ENCODE measurements at places on chromosomes 4 and X.
A peak's percentile ranks its signal among the peaks of the same experiment; 100 is the strongest.

- peak; percentile 59 for DNase-seq
Measured at GRCh38 chr4:40629401-40630334, at the start of gene RBM47. Gene RBM47, minus strand, starts transcription at chr4:40629864. Its CDS starts 190,971 bp downstream, at chr4:40438893.

GRCh38 chr4:111847296-111848008 lies 297.8 kb upstream of the FAM241A start:
- DNase-seq: no peak

- DNase-seq: no peak
Measured at GRCh38 chrX:86192827-86193226, 44.6 kb downstream of the DACH2 start.

- DNase-seq: no peak
Measured at GRCh38 chr4:176781739-176782100, 11.0 kb downstream of the VEGFC start.

GRCh38 chr4:24855741-24856140 lies 57.1 kb downstream of the CCDC149 start:
- no peak for DNase-seq

GRCh38 chr4:60780874-60781273 lies 419.3 kb upstream of the ADGRL3 start:
- DNase-seq: no peak

- peak; percentile 32 for DNase-seq
Measured at GRCh38 chr4:42656679-42656943, 294 bp downstream of the ATP8A1 start.

DNA sequence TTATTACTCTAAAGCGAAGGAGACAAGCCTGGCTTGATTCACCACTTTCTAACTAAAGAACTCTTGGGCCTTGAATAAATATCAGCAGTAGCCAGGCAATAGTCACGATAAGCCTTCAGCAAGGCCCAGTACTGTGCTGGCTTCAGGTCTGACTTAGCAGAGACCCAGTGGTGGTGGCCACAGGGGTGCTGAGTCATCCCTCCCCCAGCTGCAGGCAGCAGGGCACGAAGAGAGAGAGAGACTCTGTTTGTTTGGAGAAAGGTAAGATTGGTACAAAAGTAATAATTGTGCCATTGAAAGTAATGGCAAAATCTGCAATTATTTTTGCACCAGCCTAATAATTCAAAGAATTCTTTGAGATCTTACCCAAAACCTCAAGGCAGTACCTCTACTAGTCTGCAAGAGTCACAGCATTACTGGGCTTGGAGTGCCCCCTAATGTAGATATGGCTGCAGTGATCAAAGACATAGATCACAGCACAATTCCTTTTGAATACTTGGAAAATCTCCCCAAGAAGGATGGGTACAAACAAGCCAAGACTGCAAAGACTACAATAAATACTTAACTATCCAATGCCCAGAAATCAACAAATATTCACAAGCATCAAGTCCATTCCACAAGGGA lies 159.5 kb upstream of the USP38 start:
- peak; percentile 26 for DNase-seq

- DNase-seq: no peak
Measured at GRCh38 chr4:183435803-183436202, 8.6 kb upstream of the CDKN2AIP start.

DNA sequence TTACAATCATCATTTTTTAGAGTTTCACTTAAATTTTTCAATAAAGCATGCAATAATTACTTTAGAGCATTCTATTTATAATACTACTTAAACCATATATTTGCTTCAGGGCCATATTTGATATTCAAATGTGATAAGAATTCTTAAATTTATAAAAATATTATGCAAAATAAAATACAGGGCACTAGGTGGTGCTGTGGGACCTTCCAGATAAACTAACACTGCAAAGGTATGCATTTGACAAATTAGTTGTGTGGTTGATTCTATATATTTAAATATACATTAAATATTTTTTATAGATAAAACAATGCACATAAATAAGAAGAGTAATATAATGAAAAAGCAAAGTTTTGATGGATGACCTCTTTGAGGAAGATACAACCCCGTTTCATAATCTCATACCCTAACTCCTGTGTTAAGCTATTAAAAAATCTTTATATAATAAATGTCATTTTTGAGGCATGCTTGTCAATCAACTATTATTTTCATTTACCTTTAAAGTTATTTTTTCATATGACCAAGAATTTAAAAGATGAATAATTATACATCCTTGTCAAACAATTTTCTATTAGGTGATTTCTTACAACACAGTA lies 128.4 kb downstream of the REELD1 start:
- peak; percentile 11 for DNase-seq

DNA sequence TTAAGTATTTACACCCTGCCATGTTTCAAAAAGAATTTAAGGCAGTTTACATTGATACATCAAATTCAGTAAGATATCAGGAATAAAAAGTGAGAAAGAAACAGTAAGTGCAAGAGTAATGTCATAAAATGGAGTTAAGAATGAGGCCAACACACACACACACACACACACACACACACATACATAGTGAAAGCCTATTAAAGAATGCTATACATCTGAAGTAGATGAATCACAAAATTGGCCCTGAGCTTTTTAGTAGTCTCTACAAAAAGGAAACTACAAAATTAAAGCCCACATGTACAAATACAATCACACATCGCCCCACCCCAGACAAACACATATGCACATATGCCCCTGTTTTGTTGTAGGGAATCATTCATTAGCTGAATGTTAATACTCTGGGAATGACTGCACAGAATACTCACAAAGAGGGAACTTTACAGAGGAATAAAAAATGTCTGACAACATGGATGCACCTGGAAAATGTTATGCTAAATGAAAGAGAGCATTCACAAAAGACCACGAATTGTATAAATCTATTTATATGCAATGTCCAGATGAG lies 428.8 kb downstream of the IL15 start:
- no peak for DNase-seq

- no peak for DNase-seq
Measured at GRCh38 chr4:35163168-35163567, 1081.1 kb downstream of the ARAP2 start.

- peak; percentile 57 for DNase-seq
Measured at GRCh38 chr4:112234952-112235609, 3.5 kb downstream of the AP1AR start.

DNA sequence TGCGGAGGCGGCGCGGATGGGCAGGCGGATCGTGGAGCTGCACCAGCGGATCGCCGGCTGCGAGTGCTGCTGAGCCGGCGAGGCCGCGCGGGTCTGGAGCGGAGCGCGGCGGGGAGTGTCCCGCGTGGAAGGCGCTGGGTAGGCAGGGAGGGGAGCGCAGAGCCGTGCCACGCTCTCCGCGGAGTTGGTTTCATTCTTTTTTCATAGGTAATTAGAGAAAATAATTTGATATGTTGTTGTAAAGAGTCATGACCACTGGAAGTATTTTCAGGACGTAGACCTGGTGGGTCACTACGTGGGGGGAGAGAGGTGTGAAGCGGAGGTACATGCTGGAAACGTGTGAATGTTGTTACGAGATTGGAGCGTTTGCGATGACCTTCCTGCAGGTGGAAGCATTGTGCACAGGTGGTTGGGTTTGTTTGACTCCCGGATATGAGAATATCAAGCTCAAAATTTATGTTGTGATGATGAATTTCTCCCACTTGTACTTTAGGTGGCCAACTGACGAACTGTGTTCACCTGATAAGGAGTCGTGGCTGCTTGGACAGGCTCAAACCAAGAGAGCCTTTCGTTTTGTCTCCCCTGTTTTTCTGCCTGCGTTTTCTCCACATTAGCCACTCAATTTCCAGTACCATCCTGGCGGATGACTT lies 19.1 kb upstream of the S100P start:
- no peak for DNase-seq

- DNase-seq: no peak
Measured at GRCh38 chr4:97235521-97235920, 907.8 kb downstream of the STPG2 start.

DNA sequence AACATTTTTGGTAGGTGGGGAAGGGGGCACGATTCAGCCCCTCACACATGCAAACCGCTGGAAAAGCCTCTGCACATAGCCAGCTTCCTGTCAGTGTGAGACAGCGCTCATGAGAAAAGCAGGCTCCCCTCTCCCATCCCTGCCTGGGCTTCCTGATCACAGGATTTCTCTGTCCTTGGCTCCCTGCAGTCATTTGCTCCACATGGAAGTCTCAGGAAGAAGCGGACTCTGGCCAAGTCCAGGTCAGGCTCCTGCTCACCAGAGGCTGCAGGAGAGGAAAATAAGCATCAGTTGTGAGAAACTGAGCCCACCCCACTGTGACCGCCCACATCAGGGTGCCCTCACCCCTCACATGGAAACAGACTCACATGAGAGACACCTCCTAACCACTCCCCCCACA lies 664.3 kb upstream of the TENM3 start:
- DNase-seq: no peak
